ENCODE measurements at places on chromosomes 3 and 15.
A peak's percentile ranks its signal among the peaks of the same experiment; 100 is the strongest.

DNA sequence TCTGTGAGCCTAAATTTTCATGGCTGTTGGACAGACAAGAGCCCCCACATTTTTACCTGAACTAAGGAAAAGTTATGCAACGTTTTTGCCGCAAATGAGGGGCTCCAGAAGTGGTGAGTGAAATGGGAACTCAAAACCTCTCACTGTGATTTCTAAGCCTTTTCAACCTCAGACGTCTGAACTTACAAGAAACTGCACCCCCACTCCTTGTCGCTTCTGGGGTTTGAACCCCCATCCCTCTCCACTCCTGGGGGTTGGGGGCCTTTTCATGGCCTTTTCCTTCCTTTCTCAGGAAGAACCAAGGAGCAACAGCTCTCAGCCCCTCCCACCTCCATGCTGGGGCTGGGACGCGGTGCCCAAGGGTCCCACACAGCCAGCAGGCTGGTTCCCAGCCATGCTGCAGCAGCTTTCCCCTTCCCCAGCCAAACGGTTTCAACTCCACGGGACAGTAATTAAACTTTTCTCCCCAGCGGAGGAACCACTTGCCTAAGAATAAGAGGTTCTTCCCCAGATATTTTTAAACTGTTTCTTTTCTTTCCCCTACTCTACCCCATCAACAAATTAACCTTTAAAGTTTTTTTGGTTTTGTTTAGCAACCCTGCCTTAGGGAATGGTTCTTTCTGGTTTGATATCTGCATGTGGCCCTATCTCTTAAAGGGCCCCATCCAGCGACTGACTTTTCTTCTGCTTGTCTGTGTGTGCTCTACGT lies 387.6 kb upstream of the CBLB start:
- no peak for DNase-seq

GRCh38 chr15:37709669-37710068 lies 224.8 kb upstream of the TMCO5A start:
- DNase-seq = no peak

- DNase-seq = no peak
Measured at GRCh38 chr15:60555291-60555690, 76.3 kb upstream of the ICE2 start.

- DNase-seq = no peak
Measured at GRCh38 chr15:33612721-33613304, 302.0 kb downstream of the RYR3 start.

DNA sequence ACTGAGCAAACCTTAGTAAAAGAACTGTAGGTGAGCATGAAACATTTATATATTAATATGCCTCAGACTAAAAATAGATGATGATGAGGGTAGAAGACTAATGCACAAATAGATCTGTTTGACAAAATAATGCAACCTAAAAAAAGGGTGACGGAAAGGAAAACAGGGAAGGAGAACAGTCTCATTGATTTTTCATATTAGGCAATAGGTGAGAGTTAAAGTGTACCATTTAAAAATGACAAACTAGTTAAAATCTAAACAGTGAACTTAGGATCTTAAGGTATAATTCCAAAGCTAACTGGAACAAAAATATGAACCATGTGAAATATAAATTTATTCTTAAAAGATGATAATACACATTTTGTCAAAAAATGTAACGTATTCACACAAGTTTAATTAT lies 1347.6 kb downstream of the SI start:
- DNase-seq = no peak

GRCh38 chr3:17749705-17750293 lies 7.4 kb upstream of the TBC1D5 start:
- no peak for DNase-seq

- DNase-seq = no peak
Measured at GRCh38 chr15:31905054-31905453, 125.3 kb upstream of the CHRNA7 start.

DNA sequence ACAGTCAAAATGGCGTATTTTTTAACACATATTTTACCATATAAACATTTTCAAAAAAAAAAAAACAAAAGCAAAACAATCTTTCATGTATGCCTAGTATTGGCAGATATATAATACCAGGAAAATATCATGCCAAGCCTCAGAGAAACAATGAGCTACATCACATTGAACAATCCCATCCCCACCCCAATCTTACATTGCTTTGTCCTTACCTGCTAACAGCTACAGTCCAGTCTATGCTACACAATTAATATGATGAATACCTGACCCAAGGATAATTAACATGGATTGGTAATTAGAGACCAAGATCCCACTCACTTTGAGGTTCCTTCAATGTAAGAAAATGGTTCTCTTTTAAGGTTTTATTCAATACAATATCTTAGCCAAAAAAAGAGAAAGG lies 7.6 kb upstream of the SATB1 start:
- no peak for DNase-seq

DNA sequence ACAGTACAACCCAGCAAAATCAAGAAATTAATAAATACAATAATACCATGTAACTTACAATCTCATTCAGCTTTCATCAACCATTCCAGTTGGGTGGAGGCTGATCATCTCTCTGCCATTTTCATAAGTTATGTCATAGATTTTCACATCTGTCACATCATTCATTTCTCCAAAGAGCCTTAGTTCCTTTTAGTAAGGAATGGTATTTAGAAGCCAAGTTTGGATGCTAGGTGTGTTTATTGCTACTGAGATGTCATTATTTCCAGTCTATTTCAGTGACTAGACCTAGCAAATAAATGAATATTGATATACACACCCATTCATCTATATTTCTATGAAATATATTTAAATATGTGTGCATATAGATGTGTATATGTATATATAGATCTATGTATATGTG lies 2.7 kb upstream of the UBL7 start:
- DNase-seq = no peak

DNA sequence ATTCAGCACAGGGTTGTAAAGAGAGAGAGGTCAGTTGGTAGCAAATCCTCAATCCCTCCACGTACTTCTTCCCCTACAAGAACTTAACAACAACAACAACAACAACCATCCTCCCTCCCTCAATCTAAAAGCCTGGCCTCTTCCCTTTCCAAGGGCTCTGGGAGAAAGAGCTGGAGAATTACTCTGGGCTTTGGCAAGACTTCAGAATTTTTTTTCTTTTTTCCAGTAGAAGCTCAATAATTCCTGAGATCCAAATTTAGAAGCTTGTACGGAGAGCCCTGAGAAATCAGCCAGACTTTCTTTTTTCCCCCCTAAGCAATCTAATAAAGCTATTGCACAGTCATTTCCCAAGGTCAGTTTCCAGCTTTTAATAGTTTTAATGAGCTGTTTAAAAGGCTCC lies 95.8 kb upstream of the CACNA2D3 start:
- no peak for DNase-seq

DNA sequence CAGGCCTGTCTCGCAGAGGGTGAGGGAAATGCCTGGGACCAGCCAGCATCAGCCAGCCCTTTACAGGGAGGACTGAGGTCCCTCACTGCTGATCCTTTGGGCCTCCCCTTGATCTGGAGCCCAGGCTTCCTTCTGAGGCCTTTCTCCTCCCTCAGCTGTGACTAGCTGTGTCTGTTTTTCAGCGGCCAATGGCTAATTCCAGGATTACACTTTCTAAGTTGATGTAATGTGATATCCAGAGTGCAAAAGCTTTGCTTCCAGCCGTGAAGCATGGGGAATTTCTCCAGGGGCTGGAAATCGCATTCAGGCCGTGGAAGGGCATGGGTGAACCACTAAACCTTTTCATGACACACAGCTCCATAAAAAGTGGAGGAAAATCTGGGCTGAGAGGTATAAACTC lies 157.6 kb downstream of the SHQ1 start:
- no peak for DNase-seq

DNA sequence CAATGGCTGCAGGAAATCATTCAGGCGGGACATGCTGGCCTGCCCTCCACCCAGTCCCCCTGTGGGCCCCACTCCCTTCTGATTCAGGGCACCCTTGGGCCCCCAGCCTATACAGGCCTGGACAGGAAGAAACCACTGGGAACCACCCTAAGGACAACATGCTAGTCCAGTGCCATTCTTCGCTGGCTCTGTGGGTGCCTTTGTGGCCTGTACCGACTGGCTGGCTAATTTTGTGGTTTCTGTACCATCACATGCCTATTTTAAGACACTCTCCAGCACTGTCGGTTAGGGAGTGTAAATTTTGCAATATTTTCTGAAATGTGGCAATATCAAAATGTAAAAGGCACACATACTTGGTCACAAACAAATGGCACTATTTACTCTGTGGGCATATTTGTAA lies 61.4 kb upstream of the POLG start:
- no peak for DNase-seq

DNA sequence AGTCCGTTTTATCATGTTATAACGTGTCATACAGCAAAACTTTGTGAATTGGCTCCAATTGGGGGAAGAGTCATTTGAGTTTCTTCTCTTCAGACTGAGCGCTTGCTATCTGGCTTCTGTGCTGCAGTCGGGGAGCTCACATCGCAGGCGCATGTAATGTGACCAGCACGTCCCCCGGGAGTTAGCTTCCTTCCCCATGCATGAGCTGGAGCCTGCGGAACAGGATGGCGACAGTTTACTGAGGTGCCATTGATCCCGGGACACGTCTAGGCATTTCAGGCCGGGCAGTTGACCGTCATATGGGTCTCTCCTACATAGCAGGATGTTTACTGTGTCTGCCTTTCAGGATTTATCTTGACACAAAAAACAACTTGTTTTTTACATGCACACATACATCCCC lies 44.8 kb downstream of the CMTM8 start:
- DNase-seq = peak; percentile 62

GRCh38 chr3:78613421-78613879 lies 1154.3 kb downstream of the ROBO1 start:
- no peak for DNase-seq

DNA sequence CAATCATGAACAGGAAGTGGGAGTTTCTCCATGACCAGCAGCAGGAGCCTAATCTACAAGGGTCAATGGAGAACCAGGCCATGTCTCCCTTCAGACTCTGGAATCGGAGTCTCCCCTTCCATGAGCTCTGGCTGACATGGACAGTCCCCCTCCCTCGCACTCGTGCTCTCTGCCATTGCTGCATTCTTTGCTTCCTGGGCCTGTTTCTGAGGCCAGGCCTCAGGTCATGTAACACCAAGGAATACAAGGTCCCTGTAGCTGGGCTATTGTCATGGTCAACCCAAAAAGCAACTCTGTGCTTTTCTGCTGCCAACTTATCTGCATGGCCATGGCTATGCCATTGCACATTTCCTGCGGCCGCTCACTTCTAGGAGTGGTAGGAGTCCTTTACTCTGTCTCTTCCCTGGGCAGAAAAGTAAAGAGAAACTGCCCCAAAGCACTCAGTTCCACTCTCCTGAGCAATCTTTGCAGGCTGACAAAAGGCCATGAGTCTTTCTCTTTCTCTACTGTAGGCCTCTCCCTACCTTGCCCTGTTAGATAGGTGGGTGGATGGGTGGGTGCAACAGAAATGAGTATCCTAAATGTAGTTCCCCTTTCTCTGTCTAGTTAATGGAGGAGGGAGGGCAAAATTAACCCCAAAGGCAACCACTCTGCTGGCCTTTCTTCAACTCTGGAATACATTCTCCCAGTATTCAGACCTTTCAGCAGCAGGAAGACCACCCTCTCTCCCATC lies 40.8 kb upstream of the PROK2 start:
- no peak for DNase-seq

DNA sequence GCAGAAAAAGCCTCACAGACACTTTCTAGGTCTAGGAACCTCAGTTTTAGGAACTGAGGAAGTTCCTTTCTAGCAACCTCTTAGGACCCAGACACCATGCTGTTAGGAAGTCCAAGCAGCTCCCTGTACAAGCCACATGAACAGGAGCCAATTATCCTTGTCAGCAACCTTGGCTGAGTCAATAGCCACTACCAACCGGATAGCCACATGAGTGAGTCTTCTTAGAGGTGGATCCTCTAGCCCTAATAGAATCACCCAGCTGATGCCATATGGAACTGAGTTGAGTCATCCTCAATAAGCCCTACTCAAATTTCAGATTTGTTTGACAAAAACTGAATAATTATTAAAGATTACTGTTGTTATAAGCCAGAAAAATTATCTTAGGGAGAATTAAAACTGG lies 256.2 kb downstream of the NLGN1 start:
- no peak for DNase-seq

GRCh38 chr3:152243721-152244516 lies 24.8 kb upstream of the MBNL1 start:
- DNase-seq = no peak

DNA sequence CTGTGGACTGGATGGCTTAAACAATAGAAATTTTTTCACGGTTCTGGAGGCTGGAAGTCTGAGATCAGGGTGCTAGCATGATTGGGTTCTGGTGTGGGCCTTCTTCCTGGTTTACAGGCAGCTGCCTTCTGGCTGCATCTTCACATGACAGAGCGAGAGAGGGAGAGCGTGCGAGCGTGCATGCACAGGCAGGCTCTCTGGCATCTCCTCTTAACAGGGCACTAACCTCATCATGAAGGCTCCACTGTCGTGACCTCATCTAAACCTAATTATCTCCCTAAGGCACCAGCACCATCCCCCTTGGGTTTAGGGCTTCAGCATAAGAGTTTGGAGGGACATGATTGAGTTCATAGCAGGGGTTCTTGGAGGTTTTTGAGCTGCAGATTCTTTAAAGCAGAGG lies 292.0 kb upstream of the C2CD4B start:
- DNase-seq = no peak

DNA sequence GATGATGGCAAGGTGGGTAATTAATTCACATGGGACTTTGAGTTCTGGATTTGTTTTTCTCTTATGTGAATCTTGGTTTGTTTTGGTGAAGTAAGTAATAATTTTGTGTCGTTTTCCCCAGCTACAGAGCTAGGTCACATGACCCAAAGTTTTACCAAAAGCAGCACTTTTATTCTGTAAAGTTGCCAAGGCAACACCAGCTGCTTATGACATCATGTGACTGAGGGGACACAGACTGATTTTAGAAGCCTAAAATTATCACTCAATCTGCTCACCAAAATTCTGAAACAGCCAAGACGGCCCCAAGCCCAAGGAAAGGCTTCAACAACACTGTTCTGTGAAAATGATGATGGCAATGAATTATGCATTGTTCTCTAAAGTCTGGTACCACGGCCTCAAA lies 63.9 kb downstream of the MEX3B start:
- no peak for DNase-seq

DNA sequence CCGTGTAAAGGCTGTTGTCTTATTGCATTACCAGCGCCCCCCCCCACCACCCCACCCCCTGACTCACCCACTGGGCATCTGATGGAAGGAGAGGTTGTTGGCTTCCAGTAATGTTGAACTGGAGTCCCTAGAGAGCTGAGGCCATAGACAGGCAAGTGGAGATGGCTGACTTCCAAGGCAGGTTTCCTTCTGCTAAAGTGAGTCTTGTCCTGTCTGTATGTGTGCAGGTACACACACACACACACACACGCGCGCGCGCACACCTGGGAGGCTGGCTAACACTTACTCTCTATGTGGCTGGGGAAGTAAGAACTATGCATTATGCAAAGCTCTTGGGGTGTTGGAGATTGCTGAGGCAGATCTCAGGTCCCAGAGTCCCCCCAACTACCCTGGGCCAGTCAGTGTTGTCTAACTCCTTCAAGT lies 1.6 kb upstream of the KY start:
- DNase-seq = no peak

- no peak for DNase-seq
Measured at GRCh38 chr15:96348112-96349027, 17.9 kb downstream of the NR2F2 start.

GRCh38 chr3:171055336-171056178 lies 29.0 kb upstream of the SLC2A2 start:
- no peak for DNase-seq
